Activated T-cell treated with anti-CD3 and anti-CD28 coated beads for 24 hours (primary cell): ENCODE measurements at places on chromosomes 12 and 14.

GRCh38 chr12:67514502-67514901 lies 134.0 kb upstream of the DYRK2 start:
- no peak for DNase-seq

GRCh38 chr14:72618424-72618823 lies 275.5 kb downstream of the DPF3 start:
- DNase-seq: no peak

GRCh38 chr12:50764286-50765094 lies 589 bp downstream of the ATF1 start:
- DNase-seq: peak; percentile 71

DNA sequence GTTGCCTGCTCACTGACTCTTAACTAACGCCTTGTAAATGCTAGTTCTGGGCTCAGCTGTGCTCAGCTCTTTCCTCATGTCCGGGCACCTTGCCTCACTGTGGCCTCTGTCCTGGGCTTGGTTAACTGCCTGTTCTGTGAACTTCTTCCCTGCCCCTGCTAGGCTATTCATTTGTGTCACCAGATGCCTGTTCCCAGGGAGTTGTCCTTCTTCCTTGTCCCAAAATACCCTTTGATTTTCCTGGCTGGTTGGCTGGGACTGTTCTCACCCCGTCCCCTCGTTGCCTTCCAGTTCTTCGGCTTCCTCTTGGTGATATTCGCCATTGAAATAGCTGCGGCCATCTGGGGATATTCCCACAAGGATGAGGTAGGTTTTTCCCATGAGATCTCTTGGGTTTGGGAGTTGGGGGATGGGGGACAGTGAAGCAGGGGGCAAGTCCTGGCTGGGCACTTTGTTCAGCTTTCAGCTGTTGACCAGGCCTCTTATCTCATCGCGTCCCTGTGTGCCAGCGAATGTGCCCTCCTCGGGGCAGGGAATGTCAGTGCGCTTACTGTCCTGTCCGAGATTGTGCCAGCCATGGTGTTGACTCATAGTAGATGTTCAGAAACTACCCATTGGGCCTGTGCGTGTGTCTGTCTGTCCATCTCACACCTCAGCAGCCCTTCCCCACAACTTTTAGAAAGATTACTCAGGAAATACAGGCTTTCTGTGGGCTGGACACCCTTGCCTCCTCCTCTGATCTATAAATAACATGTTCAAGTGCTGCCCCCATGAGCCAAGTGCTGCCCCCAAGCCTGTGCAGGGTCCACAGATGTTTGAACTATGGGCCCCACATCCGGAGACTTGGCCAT lies 33.1 kb downstream of the CD9 start:
- no peak for DNase-seq

DNA sequence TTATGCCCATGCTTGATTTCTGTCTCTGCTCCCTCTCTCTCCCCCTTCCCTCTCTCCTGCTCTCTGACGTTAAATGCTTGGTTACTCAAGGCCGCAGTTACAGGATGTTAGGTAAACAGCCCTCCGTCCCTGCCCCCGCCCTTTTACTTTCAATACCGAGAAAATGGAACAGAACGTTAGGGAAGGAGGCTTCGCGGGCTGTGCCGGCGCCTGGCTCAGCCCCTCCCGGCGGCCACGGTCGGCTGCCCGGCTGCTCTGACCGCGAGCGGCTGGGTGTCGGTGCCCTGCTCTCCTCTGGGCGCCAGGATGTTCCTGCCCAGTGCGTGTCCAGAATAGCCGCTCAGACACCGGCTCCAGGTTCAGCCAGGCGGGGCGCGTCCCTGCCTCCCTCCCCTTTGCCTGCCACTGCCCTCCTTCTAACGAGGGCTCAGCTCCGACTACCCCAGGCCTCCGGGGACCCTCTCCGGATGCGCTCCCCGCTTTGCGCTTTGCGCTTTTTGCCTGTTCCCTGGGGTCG lies 166.1 kb downstream of the ADCK1 start:
- DNase-seq: no peak

- no peak for DNase-seq
Measured at GRCh38 chr14:61281186-61281947, at the start of gene TMEM30B. TMEM30B (minus strand) TSS chr14:61281338; CDS start chr14:61281147, 191 bp downstream.

DNA sequence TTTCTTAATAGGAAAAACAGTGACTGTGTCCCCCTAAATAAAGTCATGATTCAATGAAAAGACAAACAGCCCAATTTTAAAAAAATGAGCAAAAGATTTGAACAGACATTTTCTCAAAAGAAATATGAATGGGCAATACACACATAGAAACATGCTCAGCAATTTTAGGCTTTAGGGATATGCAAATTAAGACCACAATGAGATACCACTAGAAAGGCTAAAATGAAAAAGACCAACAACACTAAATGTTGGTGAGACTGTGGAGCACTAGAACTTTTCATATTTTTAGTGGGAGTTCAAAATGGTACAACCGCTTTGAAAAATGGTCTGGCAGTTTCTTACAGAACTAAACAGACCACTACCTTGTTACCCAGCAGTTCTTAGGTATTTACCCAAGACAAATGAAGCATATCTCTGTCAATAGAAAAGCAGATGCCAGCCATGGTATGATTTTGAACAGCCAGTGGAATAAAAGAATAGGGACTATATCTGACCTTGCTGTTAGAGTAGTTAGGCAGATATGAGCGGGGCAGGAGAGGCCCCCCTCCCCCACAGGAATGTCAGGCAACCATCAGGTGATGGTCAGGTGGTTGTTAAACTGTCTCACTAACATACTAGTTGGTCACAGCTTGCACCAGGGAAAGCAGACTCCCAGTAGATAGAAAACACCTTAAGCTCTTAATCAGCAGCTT lies 108.8 kb downstream of the PRKCH start:
- no peak for DNase-seq

DNA sequence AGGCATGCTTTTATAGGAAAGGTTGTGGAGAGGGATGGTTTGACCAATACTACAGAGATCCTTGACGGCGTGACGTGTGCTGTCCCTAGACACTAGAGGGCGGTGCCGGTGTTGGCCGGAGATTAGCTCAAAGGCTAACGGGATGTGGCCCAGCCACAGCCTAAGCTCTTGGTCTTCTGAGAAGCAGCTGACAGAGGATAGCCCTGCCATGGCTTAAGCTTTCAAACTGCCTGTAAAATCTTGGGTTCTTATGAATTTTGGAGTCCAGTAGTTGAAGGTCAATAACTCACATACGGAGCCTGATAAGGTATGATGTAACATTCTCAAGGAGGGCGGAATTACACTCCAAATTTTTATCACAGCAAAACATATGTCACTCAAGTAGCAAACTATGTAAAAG lies 515.7 kb upstream of the ATXN7L3B start:
- no peak for DNase-seq

DNA sequence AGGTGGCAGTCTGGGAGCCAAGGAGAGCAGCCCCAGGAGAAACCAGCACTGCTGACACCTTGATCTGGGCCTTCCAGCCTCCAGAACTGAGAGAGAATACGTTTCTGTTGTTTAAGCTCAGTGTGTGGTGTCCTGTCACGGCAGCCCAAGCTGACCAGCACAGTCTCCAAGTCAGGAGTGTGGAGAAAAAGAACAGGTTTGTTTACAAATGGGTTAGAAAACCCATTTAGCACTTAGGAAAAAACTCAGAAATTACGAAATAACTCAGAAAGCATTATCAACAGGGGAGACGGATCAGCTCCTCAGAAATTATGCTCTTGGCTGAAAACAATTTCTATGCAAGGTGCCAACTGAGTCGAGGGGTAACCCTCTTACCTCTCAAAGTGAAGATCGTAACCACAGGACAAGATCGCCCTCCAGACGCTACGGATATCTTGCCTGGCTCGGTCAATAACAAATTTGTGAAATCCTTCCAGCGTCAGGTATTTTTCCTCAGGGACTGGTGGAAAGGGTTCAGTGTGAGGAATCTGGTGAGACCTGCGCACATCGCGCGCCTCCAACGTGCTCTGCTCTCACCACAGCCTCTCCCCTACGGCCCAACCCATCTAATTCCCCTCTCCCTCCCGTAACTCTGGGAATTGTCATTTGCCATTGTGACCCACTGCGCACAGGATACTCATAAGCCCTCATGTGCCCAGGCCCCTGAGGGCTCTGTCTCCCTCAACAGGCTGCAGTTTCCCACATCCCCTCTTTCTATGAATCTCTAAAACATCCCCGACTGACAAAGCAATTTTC lies 50.2 kb downstream of the TRAFD1 start:
- no peak for DNase-seq

DNA sequence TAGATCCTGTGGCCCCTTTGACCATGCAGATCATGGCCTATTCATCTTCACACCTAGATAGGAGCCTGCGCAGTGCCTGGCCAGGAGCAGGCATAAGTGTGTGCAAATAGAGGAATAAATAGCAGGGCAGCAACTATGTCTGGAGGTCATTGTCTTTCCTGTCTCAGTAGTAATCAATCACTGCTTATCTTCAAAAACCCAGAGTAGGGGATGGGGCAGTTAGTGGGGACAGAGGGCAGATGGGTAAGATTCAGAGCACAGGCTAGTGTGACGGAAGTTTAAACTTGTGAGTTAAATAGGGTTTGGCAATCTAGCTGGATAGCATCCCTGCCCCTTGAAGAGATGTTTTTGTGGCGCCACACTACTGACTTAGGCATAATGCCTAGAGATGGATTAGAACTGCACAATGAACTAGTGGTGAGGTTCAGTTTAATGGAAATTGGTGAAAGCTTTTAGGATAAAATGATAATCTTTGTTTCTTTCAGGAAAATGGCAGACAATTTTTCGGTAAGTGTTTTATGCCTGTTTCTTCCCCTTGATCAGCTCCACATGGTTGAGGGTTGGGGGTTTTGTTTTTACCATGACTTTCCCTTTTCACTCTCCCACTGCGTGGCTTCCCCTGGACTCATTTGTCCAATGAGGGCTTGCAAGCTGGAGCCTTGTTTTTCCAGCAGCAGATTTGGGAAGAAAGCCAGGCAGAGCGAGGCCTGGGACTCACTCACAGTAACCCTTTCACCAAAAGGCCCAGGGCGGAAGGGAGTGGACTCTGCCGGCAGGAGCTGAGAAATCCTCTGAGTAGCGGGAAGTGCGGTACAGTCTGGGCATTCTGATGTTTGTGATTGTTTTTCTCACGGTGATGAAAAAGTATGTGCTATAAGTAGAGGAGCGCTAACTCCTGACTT lies 8.1 kb downstream of the LGALS3 start:
- DNase-seq: no peak

GRCh38 chr14:53567236-53567780 lies 389.3 kb downstream of the BMP4 start:
- no peak for DNase-seq

DNA sequence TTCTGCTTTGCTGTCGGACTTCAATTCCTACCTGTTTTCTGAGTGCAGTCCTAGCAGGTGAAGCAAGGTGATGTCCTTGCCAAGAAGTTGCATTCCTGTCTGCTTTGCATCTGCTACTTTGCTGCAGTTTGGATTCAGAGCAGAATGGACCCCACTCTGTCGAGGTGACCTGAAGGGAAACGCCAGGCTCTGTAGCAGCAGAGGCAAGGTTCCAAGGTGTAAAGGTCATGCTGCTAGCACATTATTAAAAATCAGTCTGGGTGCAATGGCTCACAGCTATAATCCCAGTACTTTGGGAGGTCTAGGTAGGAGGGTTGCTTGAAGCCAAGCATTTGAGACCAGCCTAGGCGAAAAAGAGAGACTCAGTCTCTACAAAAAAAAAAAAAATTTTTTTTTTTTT lies 17.3 kb upstream of the ALDH2 start:
- no peak for DNase-seq

- no peak for DNase-seq
Measured at GRCh38 chr12:13900718-13901117, 80.7 kb downstream of the GRIN2B start.

GRCh38 chr12:88627501-88627900 lies 47.2 kb upstream of the KITLG start:
- no peak for DNase-seq

DNA sequence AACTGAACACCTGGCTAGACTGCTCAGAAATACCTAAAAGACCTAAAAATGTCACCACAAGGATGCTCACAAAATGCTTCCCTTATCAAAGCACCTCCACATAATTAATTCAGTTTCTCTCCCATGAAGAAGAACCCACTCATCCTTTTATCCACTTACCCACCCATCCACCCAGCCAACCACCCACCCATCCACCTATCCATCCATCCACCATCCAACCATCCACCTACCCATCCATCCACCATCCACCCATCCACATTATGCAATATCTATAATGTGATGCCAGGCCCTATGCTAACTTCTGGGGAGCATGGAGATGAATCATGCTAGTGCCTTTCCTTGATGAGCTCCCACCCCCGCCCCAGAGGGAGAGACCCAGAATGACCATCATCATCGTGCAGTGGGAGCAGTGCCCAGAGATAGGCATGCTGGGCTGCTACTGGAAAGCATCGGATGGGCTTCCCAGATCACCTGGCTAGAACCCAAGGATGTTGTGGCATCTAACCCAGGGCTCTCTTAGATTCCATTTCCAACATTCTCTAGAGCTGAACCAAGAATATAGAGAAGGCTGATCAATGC lies 166.6 kb downstream of the TTC7B start:
- DNase-seq: no peak

DNA sequence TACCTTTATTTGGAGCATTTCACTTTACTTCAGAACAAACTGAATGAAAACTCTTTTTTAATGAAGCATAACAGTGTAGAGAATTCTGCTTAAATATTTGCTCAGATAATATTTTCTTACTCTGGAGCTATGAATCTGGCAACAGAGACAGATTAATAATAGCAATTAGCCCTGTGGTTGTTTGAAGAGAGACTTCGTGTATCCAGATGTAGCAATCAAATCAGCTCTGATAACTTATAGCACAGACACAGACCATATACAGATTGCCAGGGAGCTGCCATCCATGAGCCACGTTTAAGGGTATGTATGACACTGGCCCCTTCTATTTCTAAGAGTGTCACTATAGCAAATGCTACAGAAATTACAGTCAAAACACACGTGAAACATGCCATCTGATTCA lies 146.6 kb downstream of the EXOC5 start:
- DNase-seq: no peak

DNA sequence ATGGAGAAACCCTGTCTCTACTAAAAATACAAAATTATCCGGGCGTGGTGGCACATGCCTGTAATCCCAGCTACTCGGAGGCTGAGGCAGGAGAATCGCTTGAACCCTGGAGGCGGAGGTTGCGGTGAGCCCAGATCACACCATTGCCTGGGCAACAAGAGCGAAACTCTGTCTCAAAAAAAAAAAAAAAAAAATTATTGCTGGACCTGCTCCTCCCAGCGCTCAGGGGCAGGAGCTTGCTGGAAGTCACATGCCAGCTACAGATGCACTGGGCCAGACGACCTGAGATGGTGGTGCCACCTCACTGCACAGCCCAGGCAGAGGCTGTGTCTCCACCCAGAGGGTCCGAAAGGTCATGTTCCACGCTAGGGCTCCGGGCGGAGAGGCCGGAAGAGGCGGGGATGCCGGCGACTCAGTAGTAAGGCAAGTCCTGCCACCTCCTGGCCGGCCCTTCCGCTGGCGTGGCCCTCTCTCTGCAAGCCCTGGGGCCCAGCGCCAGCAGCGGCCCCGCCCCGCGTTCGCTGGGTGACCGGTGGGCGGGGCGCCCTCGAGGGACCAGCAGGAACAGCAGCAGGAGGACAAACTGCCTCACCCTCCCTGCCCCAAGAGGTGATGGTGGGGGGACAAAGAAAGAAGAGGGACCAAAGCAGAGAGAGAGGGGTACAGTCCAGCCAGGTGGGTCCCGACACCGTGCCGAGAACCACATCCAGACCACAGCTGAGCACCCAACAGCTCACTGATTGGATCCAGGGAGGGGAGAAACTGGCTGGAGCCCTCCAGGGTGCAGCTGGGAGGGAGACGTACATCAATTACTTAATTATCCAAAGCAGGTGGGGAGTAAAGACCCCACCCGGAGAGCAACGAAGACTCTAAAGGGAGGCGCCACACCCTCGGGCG lies 3.6 kb upstream of the RHOF start:
- no peak for DNase-seq

- DNase-seq: no peak
Measured at GRCh38 chr12:68102163-68102562, 57.4 kb downstream of the IFNG start.

- DNase-seq: no peak
Measured at GRCh38 chr14:92490239-92490959, 23.2 kb upstream of the RIN3 start.
